ENCODE measurements at places on chromosomes 5 and 9.

DNA sequence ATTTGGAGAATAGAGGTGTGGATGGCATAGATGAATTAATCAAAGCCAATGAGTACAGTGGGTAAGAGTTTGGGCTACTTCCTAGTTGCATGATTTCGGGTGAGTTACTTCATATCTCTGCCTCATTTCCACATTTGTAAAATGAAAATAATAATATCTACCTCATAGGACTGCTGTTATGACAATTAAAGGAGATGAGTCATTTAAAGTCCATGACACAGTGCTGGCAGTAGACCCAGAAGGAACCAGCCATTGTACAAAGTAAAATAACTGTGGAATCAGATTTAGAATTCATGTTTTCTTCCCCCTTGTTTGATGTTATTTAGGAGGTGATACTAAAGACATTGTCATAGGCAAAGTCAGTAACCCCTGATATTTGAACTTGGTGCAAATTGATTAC lies 139.5 kb upstream of the SLC27A6 start:
- no peak for DNase-seq

GRCh38 chr9:124355039-124355940 lies 60.0 kb downstream of the PSMB7 start:
- DNase-seq = no peak

DNA sequence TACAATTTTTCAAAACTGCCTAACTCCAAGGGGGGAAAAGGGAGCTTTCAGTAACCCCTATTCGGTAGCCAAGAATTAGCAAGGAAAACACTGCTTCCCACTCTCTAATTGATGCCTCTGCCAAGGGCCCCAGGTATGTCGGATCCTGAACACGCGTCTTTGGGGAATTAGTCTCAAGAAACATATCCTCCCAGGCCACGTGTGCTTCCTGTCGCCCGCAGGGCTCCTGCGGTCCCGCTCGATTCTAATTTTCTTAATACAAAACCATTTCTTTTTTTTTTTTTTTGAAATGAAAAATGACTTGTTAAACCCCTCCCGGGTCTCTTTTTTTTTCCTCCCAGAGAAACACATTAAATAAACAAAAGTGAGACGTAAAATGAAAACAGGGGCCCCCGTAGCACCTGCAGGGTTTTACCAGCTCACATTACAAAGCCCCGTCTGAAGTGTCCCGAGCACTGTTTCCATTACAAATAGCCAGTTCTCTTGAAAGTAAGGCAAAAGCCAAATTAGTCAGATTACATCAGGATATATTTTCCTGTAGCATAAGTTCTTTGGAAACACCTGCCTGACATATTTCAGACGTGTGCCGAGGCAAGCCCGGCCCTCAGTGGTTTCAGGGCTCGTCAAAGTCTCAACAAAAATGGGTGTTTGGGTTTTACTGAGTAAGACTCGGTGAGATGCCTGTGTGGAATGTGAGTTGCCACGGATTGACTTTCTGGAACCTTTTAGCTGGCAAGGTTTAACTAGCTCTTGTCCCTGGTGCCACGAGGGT lies 21.5 kb downstream of the SMIM23 start:
- no peak for DNase-seq

GRCh38 chr5:61281686-61282085 lies 50.4 kb upstream of the ZSWIM6 start:
- no peak for DNase-seq

GRCh38 chr9:137269231-137269772 lies 8.2 kb upstream of the TOR4A start:
- peak; percentile 69 for DNase-seq

DNA sequence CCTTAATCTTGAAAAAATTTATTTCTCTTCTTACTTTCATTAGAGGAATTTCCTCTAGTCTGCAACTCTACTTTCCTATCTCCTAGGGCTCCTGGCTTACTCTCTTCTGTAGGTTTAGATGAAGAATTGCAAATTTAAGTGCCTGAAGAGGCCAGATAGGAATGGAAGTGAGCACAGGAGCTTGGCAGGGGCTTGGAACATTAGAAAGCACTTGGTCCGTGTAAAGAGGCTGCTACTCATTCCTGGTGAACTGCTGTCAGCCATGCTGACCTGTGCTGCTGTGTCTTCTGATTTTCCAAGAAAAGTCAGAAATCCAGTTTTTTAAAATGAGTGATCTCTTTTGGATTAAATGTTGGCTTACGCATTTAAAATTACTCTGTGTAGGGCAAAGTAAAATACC lies 210.9 kb upstream of the CLINT1 start:
- no peak for DNase-seq

GRCh38 chr5:9058666-9059065 lies 487.2 kb downstream of the SEMA5A start:
- no peak for DNase-seq

- no peak for DNase-seq
These were observed 30.8 kb downstream of the COL15A1 start for GRCh38 chr9:98974554-98974953.

GRCh38 chr5:113145757-113146387 lies 169.3 kb downstream of the DCP2 start:
- DNase-seq = no peak

DNA sequence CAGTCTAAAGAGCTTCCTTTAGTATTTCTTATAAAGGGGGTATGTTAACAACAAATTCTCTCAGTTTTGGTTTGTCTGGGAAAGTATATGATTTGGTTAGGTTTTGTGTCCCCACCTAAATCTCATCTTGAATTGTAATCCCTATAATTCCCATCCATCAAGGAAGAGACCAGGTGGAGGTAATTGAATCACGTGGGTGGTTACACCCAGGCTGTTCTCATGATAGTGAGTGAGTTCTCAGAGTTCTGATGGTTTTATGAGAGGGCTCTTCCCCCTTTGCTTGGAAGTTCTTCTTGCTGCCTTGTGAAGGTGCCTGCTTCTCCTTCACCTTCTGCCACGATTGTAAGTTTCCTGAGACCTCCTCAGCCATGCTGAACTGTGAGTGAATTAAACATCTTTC lies 109.1 kb downstream of the MACIR start:
- peak; percentile 34 for DNase-seq

- DNase-seq = no peak
These were observed 5.4 kb downstream of the NNT start for GRCh38 chr5:43608406-43608805.

GRCh38 chr5:132817011-132817410 lies 3.9 kb downstream of the SOWAHA start:
- DNase-seq = no peak

DNA sequence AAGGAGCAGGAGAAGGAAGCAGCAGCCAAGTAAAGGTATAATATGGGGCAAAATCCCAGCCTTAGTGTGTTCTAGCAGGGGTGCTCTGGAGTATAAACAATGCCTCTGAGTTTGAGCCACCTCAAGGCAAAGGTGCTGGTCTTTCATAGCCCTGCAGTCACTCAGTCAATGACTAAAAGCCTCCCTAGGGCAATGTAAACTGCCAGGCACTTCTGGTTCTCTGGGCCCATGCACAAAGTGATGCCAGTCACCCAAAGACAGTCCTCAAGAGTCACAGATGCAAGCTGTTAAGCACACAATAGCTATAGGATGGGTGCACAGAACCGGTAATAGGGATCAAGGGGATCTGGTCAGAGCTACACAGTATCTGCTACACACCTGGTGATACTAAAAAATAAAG lies 12.6 kb downstream of the ZBTB5 start:
- DNase-seq = no peak

GRCh38 chr9:72872718-72873117 lies 80.1 kb downstream of the ALDH1A1 start:
- peak; percentile 25 for DNase-seq

DNA sequence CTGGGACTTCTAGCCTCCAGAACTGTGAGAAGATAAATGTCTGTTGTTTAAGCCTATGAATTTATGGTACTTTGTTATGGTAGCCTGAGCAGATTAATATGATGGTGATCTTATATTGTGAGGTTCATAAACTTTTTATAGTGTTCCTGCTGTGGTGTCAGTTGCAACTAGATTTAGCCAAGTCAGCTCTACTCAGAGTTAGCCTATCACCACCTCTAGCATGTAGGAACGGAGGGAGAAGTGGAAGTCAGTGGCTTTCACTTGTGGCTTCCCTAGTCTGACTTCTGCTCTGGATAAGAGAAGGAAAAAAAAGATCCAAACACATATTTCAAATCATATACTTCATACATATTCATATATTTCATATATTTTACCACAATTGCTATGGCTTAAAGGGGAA lies 6.6 kb downstream of the POC5 start:
- DNase-seq = no peak

DNA sequence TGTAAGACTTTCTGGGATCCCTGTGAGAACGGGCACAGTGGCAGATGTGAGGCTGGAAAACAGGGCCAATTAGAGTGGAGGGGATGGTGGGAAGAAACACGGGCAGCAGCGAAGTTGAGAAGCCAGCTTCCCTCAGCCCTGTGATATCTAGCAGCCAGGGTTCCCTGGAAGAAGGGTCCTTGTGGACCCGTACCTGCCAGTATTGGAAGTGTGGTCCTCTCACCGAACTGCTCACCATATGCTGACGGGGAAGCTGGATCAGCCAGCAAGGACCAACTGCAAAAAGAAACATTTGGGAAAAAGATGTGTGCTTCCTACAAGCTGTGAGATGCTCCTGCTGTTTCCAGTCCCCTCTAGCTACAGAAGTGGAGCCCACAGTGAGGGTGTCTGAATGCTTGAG lies 13.6 kb downstream of the CKMT2 start:
- no peak for DNase-seq

- peak; percentile 65 for DNase-seq
These were observed at the start of gene BASP1 for GRCh38 chr5:17217493-17218352. Gene BASP1, plus strand, starts transcription at chr5:17217631. Its CDS starts 57,586 bp downstream, at chr5:17275217.

DNA sequence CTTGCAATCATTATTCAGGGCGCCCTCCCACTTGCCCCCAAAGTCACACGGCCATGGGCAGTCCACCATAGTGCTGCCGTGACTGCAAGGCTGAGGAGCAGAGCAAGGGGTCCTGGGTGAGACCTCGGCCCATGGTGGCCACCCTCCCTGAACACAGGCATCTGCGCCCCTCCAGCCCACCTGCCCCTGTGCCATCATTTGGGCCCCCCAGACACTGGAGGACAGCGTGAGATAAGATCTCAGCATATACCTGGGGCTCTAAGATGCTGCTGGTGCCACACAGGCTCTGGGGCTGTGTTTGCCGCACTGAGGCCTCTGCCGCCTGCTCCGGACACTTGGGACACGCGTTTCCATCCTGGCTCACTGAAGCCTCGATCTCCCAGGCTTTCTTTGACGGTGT lies 3.5 kb downstream of the TMEM250 start:
- no peak for DNase-seq

DNA sequence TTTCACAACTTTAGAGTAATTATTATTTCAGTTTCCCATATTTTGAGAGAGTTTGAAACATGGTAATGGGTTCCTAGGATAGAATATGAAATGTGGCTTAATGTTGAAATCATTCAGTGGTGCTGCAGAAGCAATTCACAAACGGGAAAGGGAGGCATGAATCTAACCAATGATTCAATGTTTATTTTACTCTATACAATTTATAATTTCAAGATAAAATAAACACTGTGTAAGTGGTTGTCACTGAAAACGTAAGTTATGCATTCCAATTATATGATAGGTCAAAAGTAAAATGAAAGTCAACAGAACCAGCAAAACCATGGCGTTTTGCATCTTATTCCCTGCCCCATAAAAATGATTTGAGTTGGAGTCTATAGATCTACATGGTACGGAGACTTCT lies 1207.1 kb upstream of the CDH18 start:
- DNase-seq = no peak

GRCh38 chr5:179219661-179220620 lies 125.3 kb downstream of the ADAMTS2 start:
- DNase-seq = no peak

DNA sequence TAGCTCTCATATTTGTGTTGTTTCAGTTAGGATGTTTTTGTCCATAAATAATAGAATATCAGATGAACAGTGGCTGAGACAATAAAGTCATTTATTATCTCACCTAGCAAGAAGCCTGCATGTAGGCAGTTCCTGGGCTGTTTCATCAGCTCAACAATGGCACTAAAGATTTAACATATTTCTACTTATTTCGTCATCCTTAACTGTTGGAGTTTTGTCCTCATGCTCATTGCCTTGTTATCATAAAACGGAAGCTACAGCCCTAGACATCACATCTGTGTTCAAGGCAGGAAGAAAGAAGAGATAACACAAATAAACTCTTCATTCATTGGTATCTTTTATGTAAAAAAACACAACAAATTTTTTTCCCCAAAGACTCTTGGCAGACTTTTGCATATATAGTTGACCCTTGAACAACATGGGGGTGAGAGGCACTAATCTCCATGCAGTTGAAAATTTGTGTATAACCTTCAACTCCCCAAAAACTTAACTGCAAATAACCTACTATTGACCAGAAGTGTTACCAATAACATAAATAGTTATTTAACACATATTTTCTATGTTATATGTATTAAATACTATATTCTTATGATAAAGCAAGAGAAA lies 277.2 kb upstream of the ADRA1B start:
- DNase-seq = no peak

DNA sequence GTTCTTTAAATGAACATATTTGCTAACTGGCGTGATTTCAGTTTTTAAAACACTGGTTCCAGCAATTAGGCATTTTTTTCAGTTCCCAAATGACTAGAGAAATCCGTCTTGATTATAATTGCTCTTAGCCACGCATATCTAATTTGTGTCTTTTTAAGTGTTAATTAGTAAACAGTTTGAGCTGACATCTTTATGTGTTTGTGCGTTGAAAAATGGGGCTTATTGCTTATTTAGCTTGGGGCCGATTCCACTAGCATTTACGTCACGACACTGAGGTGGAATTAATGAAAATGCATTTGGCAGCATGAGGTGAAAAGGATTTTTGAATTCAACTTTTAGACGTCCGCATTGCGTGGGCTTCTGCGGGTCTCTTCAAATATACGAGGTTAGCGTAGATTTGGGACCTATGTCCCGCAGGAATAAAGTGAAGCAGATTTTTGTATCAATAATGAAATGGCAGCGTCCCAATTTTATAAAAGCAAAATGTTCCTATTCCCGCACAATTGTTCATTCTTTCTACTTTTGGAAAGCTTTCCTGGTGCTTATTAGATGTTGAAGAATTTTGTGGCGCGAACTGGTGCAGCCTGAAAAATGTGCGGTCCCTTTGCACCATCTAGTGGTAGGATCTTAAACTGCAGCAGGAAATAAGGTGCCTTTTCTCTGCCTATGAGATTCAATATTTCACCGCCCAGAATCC lies 122.7 kb upstream of the LMX1B start:
- DNase-seq = peak; percentile 55

- no peak for DNase-seq
These were observed 41.6 kb downstream of the ADAMTS12 start for GRCh38 chr5:33850100-33850594.

GRCh38 chr5:149860801-149861322 lies 83.7 kb downstream of the PDE6A start:
- no peak for DNase-seq

Data from colonic mucosa (tissue), 4 donors.